Stimulated activated CD8-positive, alpha-beta memory T cell treated with anti-CD3 and anti-CD28 coated beads, Interleukin-4, amount 100 ng/mL, for 4 hours (primary cell): ENCODE measurements at places on chromosomes 13 and 19.

DNA sequence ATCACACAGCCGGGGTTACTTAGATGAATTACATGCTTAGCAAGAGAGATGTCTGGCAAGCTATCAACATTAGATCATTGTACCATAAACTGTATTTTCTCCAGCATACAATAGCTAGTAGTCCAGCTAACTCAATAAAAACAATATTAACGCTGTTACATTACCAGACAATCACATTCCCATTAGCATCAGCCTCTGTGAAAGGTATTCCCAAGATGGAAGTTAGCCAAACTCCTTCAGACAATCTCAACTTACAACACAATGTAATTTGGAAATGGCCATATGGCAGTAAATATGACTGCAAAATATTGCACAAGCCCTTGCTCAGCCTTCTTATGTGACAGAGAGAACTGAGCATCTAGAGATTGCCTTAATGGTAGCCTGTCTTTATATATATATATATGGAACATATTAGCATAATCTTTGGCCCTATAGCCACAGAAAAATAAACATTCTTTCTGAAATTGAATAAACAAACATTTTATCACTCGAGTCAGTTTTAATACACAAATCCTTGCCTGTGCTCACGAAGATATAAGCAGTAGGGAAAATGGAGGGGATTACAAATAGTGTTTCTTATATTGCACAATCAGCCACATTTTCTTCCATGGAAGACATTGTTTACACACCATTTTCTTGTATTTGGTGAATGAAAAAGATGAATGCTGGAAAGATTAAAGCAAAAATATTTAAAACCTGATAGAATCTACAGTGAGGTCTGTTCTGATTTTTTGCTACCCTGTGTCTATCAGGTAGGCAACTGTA is 1060.5 kb downstream of the DIAPH3 start:
- DNase-seq: no peak

DNA sequence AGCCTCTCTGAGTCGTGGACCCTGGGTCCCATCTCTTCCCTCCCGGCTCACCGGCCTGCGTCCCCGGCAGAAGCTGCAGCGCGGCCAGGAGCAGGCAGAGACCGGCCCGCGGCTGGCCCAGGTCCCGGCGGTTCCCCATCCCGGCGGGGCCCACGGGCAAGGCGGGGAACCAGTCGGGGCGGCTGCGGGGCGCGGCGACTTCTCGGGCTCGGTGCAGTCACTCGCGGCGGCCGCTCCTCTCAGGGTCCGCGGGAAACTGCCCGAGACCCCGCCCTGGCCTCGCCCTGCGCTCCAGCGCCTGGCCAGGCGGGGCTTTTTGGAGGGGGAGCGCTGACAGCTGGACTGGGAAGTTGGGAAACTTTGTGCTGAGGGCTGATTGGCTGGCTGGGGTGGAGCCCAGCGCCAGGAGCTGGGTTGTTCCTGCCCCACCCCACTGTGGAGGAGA is at the start of gene COL5A3:
TSS of gene COL5A3 (minus strand) at position 258 of the 445 bp plus-strand sequence. CDS start at position 139, 119 bp downstream.
- no peak for DNase-seq

DNA sequence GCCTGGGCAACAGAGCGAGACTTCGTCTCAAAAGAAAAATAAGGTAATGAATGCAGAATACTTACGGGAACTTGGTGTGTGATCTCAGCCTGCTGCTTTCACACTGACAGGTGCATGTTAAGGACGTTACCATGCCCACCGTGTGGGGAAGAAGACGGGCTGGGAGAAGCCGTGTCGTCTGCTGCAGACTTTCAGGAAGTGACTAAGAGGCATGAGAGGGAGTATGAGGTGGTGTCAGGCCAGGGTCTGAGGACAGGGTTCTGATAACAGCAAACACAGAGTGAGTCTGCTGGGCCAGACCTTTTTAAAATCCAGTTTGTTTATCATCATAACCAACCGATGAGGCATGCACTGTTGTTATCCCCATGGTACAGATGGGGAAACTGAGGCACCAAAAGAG is 13.6 kb upstream of the GALP start:
- no peak for DNase-seq

DNA sequence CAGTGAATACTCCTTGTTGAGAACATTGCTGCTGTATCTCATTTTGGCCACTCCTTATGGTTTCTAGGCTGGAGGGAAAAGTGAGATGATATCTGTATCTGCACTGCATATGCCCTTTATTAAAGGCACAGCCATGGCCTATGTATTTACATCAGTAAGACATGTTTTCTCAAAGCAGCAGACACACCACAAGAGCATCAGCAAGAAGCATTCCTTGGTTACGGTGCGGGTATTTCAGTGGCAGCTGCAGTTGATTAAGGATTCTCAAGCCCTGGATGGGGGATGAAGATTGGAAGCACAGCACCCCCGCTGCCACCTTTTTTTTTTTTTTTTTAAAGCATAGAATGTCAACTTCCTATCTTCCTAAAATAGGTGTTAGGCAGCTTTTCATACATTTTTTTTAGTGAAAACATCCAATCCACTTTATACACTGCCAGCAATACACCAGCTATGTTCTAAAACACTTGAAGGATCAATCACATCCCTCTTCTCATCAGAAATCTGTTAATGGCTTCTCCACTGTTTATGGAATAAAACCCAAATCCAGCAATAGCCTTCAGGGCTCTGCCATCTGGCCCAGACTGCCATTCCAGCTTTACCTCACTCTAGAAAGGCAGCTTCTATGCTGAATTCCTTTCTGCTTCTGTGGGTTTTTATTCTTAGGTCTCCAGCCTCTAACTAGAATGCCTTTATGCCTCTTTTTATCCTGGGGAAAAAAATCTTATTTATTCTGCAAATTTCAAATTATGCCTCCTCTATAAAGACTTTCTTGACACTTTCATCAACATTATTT is 331.0 kb downstream of the DNAJC15 start:
- DNase-seq: no peak

GRCh38 chr19:45305421-45305820 is 17.3 kb downstream of the CKM start:
- no peak for DNase-seq

DNA sequence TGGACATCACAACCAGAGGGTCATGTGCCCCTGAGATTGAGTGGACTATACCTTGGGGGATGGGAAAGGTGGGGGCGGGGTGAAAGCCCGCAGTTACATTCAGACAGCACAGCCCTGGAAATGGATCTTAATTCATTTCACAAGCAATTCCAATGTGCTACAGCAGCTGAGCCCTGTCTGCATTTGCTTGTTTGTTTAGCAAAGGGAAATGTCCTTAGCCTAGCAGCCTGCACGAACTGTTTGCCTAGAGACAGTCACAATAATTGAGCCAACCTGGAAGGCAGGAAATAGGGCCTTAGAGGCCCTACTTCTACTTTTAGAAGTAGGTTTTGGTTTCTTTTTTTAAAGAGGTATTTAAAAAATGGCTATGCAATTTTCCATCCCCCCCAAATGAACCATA is 177.3 kb upstream of the KL start:
- DNase-seq: no peak

GRCh38 chr19:51375504-51376221 is 3.2 kb upstream of the NKG7 start:
- DNase-seq: no peak

- no peak for DNase-seq
These were observed 149.9 kb upstream of the HTR2A start for GRCh38 chr13:47046706-47047105.

DNA sequence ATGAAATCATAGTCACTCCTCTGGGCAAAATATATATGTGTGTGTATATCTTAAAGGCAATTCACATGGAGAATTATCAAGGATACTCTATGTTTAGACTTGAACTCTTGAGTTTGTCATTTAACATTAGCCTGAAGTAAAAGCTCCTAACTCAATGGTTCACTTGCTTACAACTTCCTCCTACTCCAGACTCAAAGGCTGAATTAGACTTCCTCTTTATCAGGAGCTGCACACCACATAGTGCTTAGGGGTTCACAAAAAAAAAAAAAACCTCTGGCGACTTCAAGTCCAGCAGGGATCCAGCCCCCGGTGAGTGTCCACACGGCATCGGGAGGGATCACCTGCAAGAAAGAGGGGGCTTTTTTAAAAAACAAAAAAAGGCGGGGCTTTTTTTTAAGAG is 68.2 kb upstream of the LSM14A start:
- DNase-seq: no peak

DNA sequence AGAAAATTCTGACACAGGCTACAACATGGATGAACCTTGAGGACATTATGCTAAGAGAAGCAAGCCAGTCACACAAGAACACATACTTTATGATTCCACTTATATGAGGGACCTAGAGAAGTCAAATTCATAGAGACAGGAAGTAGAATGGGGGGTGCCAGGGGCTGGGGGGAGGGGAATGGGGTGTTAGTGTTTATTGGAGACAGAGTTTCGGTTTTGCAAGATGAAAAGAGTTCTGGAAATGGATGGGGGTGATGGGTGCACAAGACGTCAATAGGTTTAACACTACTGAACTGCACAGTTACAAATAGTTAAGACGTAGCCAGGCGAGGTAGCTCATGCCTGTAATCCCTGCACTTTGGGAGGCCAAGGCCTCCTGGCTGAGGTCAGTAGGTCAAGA is 3.5 kb upstream of the ZNF787 start:
- DNase-seq: no peak

- no peak for DNase-seq
These were observed 9.1 kb downstream of the IRF3 start for GRCh38 chr19:49656456-49657109.

DNA sequence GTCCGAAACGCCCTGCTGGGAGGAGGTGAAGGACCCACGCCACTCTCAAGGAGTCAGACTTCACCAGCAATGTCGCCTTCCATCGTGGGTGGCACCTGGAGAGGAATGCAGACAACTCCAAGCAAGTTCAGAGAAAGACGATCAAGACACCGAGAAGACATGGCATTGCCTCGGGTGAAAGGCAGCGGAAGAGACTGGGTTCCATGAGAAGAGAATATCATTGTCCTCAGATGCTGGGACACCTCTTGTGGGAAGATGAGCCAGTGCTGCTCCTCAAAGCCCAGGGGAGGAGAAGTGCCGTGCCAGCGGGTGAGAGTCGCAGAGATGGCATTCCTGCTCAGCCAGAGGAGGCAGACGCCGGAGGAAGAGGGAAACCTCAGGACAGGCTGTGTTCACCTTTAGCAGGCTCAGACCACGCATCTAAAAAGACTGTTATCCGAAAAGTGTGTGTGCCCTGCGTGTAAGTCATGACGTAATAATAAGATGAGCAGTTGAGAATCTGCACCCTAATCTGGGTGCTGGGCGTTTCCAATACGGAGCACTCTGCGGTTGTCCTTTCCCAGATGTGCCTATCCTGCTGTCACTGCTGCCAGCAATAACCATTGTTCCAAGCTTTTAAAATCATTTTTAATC is 144.6 kb upstream of the SPACA7 start:
- no peak for DNase-seq

GRCh38 chr13:45796426-45797235 is 54.9 kb downstream of the SIAH3 start:
- no peak for DNase-seq

DNA sequence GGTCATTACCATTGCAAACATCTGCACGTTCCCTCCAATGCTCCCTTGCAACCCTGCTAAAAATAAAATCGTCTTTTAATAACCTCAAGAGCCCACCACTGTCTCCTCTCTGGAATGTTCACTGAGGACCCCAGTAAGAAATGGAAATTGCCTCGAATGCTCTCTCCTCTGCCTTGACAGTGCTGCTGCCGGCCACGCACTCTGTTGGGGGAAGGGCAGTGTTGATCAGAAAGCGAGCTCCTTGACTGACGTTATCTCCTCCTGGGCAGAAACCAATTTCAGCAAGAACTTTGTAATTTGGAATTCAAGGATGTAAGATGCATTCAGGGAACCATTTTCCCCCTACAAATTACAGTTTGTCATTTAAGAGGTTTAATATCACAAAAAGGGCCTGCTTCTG is 718.5 kb downstream of the UQCRFS1 start:
- no peak for DNase-seq

- no peak for DNase-seq
These were observed 23.4 kb upstream of the MBNL2 start for GRCh38 chr13:97198753-97199152.

DNA sequence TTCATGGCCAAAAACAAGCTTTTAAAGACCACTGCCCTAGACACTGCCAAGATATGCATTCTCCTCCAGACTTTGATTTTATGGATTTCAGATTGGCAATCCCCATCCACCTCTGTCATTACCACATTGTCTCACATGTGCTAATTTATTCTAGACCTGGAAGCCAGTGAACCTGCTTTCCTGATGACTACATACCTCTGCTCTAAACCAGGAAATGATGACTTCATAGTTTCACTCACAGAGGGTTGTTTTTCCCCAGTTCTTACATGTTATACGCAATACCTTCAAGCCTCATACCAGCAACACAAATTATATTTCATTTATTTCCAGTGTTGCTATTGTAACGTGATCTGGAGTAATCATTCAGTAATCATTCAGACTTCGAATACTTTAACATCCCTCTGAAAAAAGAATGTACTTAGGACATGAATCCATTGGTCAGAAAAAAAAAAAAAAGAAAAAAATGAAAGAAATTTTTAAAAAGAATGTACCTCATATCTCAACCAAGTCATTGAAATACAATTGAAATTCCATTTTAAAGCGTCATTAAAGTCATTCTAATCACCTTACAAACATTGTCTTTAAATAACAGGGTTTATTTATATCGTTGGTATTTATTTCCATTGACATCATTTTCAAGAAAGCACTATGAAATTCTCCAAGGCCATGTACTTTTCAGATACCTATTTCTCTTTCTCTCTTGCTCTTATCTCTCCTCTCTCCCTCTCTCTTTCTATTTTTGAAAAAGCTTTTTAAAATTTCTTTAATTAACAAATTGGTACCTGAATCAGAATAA is 33.4 kb upstream of the KLF5 start:
- DNase-seq: no peak

- DNase-seq: no peak
These were observed 150.7 kb downstream of the FOXO1 start for GRCh38 chr13:40515702-40516101.

DNA sequence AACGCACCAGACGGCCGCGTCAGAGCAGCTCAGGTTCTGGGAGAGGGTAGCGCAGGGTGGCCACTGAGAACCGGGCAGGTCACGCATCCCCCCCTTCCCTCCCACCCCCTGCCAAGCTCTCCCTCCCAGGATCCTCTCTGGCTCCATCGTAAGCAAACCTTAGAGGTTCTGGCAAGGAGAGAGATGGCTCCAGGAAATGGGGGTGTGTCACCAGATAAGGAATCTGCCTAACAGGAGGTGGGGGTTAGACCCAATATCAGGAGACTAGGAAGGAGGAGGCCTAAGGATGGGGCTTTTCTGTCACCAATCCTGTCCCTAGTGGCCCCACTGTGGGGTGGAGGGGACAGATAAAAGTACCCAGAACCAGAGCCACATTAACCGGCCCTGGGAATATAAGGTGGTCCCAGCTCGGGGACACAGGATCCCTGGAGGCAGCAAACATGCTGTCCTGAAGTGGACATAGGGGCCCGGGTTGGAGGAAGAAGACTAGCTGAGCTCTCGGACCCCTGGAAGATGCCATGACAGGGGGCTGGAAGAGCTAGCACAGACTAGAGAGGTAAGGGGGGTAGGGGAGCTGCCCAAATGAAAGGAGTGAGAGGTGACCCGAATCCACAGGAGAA is 1.9 kb downstream of the PPP1R12C start:
- no peak for DNase-seq
